CD4-positive, alpha-beta T cell treated with Interferon alpha-2 for 1 hour (primary cell): ENCODE measurements at places on chromosomes 1 and 21.

- no peak for DNase-seq
Observed at GRCh38 chr1:63679076-63679475, 85.9 kb downstream of the PGM1 start.

DNA sequence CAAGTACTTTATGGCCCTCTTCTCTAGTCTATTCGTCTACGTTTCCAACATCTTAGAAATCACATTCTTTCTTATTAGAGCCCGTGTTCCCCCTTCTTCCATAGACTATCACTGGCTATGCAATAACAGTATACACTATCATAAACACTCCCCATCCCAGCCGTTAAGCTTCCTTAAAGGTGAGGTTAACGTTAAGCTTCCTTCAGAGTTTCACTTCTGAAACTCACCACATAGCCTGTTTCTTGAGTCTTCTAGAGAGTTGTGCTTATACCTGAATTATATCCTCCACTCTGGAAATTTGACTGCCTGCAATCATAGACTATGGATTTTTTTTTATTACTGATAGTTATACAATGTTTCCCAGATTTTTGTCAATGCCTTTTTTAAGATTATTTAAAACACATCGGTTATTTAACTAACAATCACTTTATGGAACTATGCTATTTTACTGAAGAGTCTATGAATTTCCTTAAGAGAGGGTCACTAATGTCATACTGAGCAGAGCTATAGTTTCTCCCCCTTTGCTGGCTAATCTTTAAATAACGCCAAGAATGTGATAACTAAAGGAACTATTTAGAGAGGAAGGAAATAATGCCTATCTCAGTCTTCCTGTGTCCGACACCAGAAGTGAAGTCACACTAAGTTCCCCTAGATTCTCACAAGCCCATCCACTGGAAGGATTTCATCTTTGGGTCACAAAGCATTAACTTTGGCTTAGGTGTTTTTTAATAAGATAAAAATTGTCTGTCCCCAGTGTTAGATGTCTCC, 16.8 kb downstream of the FCER1A start:
- DNase-seq, result no peak

DNA sequence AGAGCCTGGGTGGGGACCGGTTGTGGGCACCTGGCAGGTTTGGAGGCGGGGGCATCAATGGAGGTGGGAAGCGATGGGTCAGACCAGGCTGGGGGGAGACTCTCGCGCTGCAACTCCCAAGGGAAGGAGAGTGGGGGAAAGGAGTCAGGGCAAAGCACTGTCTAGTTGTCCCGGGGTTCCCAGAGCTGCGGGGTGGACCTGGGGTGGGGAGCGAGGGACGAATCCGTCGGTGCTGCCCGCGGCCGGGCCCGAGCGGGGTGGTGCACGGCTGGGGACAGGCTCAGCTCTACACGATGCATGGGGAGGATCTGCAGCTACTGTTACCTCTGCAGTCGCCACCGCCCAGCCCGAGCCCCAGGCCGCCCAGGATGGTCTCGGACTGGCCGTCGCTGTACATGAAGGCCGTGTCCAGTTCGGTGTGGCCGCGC, 427 bp downstream of the AKR7A2 start:
- no peak for DNase-seq

DNA sequence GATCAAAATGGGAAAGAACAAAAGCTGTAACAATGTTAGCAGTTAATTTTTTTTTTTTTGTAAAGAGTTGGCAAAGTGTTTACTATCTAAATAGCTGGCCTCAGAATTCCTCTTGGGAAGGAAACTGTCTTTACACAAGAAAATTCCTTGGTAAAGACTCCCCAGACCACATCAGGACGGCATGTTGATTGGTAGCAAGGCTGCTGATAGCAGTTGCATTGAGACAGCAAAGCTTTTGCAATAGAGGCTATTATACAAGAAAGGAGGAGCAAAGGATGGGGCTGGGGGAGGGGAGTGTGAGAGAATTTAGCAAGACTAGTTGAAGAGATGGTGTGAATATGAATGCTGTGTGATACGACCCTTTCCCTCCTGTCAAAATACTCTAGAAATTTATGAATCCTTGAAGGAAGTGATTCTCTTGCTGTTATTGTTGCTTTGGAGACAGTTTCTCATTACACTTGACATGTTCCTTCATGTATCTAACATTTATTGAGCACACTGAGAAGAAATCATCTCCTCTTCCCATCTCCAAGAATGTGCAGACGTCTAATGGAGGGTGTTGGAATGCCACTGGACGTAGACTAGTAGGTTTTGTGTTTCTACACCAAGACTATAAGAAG, 355.6 kb downstream of the SIPA1L2 start:
- no peak for DNase-seq

GRCh38 chr1:52056937-52057231, 789 bp downstream of the BTF3L4 start:
- no peak for DNase-seq

GRCh38 chr1:170291516-170291915, 145.8 kb downstream of the NTMT2 start:
- no peak for DNase-seq

- DNase-seq, result no peak
Observed at GRCh38 chr1:8077120-8077573, 51.0 kb upstream of the ERRFI1 start.

DNA sequence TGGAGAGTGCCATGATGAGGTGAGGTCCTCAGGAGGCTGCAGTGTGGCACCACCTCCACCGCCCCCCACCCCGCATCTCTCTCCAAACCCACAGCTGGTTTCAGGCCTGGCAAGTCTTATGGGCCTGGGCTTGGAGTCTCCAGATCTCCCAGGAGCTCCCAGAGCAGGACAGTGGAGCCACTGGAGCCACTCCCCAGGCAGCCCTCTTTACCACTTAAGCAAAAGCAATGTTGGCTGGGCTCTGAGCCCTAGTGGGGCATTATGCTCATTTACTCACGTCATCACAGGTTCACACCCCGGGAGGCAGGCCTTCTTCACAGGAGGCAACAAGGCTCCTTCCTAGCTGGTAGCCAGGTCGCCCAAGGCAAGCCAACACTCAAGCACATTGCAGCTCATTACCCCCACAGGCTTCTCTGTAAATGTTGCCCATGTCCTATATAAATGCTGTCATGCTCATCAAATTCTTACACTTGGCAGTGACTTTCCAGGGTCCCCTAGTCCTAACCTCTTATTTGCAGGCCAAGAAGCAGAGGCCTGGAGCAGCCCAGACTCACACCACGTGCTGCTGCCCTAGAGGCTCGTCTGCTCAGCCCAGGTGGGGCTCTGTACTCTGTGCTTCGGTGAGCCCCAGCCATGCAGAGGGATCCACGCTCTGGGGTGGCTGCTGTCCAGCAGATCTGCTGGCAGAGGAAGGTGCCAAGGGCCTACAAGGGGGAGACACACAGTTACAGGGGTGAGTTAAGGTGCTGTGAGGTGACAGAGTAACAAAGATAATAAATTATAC, 459.3 kb downstream of the MATN1 start:
- DNase-seq, result no peak

- no peak for DNase-seq
Observed at GRCh38 chr21:36948686-36949085, 17.8 kb downstream of the HLCS start.
